ENCODE measurements at places on chromosomes 2 and 18.

DNA sequence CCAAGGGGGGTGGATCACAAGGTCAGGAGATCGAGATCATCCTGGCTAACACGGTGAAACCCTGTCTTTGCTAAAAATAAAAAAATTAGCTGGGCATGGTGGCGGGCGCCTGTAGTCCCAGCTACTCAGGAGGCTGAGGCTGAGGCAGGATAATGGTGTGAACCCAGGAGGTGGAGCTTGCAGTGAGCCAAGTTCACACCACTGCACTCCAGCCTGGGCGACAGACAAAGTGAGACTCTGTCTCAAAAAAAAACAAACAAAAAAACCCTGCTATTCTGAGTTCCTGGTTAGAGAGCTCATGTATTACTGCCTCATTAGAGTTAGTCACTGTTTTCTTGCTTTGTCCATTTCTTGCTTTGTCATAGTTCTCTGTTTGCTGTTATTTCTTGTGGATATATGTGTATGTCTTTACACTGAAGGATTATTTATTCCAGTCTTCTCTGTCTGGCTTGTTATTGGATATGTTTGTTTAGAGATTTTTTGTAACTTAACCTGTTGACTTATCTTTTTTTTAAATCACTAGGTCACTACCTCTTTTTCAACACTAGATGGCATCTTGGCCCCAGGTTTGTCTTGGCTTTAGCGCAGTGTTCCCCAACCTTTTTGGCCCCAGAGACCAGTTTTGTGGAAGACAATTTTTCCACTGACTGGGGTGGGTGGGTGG, 17.0 kb downstream of the TTLL4 start:
- DNase-seq, result no peak

DNA sequence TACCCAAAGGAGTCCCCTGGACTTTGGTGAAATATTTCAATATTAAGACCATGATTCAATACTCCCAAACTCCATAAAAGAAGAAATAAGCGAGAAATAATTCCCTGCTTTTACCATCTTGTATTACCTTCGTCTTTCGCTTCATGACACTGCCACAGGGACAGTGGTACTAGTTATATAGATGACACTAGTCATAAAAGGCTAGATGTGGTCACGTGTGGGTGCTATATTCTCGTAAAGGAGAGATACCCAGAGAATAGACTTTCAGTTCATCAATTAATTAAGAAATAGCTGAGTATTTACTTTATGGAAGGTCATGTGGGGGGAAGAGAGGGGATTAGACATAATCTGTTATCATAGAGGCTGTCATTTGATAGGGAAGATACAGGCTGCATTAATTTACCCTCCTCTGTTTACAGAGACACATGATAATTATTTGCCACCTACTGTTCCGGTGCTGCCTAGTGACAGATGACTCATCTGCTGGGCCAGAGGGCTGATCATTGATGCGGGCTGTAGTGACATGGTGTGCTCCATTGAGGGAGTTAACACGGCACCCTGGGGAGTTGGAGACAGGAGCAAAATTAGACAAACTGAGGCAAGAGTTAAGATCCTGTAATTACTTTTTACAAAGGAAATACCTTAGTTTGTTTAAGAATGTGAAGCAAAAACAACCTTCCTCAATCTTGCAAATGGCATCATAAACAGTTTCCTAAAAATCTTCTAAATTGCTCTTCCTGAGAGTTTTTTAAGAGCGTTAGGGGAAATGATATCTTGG, 78.2 kb upstream of the ITGB6 start:
- no peak for DNase-seq

- DNase-seq, result no peak
Observed at GRCh38 chr18:25134861-25135260, 217.1 kb downstream of the ZNF521 start.

DNA sequence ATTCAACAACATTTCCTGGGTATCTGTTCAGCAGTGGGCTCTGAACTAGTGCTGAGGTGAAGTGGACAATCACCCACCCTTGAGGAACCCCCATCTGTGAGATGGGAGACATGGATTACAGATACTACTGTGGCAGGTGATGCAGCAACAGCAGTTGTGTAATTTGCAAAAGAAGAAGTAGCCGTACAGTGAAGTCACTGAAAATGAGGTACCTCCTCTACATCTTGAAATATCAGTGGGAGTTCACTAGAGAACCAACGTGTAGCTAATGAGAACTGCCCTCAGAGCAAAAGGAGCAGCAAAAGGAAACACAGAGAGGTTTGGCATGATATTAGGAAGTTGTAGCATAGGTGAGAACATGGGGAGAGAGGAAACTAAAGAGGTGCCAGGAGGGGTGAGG, 41.3 kb downstream of the VSNL1 start:
- DNase-seq, result no peak

- no peak for DNase-seq
Observed at GRCh38 chr2:234768608-234769196, 183.1 kb upstream of the SH3BP4 start.

DNA sequence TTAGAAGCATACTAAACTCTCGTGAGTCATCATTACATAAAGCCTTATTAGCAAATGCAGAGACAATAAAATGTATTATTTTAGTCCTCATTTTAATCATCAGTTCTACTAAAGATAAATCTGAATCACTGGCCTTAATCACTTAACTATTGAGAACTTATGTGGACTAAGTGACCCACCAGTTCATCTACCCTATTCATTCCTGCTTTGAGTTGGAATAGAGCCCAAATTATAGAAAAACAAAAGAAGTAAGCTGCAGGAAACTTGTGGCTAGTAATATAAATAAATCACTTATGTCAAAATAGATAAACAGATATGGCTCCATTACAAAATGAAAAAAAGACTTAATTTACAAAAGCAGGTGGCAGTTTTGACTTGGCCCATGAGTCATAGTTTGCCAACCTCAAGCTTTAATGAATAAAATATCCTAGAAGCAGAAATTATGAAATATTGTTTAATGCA, 851.8 kb upstream of the CRIM1 start:
- DNase-seq, result no peak

GRCh38 chr2:232320443-232320803, 58.1 kb upstream of the ALPP start:
- DNase-seq, result no peak

- no peak for DNase-seq
Observed at GRCh38 chr2:158718851-158719250, 76.3 kb upstream of the DAPL1 start.

DNA sequence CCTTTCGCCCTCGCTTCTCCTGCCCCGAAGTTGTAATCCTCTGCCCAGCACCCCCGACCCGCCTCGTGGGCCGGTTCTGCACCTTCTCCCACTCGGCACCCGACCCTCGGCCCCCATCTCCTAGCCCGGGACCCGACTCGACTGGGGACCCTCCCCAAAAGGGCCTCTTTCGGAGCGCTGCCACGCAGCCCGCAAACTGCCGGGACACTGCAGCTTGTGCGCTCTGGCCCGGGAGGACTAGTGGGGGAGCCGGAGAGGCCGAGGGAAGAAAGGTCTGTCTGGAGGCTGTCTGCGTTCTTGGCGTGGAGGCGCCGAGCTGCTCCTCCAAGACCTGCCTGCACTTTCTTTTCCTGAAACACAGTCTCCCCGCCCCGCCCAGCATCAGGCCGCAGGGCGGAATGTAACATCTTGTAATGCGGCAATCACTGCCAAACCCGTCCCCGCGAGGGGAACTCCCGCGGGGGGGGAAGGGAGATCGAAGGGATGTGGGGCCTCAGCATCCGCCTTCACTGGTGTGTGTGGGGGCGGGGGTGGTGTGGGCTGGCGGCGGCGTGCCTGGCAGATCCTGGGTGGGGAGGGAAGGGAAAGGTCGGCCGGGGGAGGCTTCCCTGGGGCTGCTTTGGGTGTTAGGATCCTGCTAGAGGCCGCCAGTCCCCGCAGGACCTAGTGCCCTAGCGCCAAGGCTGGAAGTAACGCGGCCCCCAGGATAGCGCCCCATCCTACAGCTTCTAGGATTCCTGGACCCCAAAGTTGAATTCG, 7.4 kb downstream of the DLX2 start:
- DNase-seq, result peak; percentile 80

DNA sequence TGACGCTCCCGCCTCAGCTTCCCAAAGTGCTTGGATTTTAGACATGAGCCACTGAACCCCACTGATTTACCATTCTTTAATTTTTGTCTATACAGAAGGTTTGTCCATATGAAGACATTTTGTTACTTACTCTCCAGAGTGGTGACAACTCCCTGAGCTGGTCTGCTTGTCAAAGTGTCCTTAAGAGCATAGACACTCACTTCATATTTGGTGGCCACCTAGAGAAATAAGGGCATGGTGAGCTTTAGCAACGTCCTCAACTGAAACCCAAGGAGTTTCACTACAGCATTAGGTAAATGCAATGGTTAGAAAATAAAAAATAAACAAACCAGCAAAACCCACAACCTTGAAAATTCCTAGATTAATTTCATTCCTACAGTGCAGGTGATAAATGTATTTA, 57.8 kb downstream of the FN1 start:
- DNase-seq, result no peak

GRCh38 chr18:40577981-40578365, 1377.1 kb upstream of the PIK3C3 start:
- no peak for DNase-seq

- DNase-seq, result no peak
Observed at GRCh38 chr2:9112079-9112721, 94.4 kb upstream of the ASAP2 start.

GRCh38 chr2:36246320-36246990, 109.1 kb upstream of the CRIM1 start:
- peak; percentile 12 for DNase-seq

- DNase-seq, result no peak
Observed at GRCh38 chr2:172513935-172514586, 41.8 kb upstream of the PDK1 start.

- no peak for DNase-seq
Observed at GRCh38 chr2:207729465-207729998, 18.1 kb downstream of the CCNYL1 start.

All from GM13977 (cell line).